ENCODE measurements at places on chromosomes 2 and 18.

- DNase-seq, result no peak
Measured at GRCh38 chr2:163347982-163348856, 387.6 kb downstream of the FIGN start.

DNA sequence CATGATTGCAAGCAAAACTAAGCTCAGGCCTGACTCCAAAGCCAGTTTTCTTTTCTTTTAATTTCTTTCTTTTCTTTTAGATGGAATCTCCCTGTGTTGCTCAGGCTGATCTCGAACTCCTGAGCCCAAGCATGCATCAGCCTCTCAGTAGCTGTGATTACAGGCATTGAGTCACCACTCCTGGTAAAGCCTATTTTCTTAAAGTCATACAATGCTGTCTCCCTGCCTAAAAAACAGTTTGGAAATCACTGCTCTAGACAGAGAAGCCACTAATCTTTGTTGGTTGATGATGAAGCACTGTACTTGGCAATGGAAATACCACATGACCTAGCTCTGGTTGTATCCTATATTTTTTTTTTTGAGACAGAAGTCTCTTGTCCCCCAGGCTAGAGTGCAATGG lies 33.1 kb upstream of the ZNF532 start:
- DNase-seq, result no peak

GRCh38 chr2:26086155-26086637 lies 52.3 kb downstream of the RAB10 start:
- DNase-seq, result no peak

GRCh38 chr2:1553671-1554295 lies 140.5 kb downstream of the TPO start:
- no peak for DNase-seq

DNA sequence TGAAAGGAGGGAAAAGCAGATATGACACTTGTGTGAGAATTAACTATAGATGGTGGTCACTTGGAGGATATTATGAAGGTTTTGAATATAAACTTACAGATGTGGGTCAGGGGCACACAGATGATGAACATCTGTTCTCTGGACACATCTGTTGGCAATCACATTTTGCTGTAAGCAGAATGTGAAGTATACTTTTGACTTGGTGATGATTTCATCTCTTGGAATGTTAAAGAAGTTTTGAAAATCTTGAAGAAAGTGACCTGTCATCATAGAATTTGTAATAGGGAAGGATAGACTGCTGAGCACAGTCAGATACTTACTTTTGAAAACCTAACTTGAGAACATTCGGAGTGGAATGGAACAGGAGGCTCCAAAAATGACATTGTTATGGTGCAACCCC lies 40.2 kb downstream of the PIKFYVE start:
- no peak for DNase-seq

GRCh38 chr2:178009813-178010212 lies 62.8 kb downstream of the PDE11A start:
- DNase-seq, result no peak

GRCh38 chr2:158460632-158461297 lies 4.0 kb downstream of the PKP4 start:
- no peak for DNase-seq

DNA sequence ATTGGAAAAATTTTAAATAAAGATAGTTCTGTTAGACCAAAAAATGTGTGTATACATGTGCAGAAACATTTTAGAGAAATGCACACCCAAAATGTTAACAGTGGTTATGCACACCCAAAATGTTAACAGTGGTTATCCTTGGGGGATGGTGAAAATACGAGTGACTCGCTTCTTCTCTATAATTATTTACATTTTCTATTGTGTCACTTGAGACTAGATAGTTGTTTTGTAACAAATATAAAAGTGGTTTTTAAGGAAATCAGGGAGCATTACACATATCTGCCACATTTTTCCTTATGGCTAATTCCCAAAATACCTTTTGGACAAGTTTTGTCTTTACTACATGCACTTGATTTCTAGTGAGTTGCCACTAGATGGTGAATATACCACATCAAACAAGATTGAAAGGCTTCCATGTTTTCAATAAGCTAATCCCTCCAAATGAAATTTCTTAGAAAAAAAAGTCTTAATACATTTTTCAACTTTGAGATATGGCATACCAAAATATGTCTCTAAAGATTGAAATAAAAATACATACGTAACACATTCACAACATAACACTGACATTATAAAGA lies 9.0 kb upstream of the HIBCH start:
- DNase-seq, result no peak

- DNase-seq, result no peak
Measured at GRCh38 chr2:149020432-149020851, 18.1 kb upstream of the LYPD6B start.

DNA sequence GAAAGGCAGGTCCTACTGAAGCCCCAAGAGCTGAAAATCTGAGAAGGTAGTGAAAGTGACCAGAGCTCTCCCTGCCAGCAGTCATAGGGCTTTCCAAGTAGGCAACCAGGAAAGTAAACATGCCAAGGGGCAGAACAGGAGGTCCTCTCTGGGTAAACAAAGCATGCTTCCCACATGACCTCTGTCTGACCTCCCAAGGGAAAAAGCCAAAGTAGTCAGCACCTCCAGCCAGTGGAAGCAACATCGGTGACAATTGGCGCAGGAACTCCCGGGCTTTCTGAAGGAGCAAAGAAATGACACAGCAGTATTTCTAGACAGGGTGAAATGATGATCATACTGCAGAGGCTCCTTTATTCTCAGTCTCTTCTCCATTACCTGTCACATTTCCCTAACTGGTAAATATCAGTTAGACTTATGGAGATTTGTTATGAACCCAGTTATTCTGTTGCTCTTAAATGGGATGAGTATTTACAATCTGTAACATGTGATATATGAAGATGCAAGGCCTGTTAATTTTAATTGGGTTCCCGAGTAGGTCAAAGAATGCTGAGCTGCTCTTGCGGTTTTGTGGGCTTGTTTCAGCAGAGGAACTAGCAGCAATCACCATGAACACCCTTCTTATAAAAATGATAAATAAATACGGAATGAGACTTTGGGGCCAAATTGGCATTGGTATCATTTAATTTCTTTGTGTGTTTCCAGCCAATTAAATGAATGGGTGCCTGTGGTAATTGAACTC lies 321.0 kb downstream of the RND3 start:
- no peak for DNase-seq

DNA sequence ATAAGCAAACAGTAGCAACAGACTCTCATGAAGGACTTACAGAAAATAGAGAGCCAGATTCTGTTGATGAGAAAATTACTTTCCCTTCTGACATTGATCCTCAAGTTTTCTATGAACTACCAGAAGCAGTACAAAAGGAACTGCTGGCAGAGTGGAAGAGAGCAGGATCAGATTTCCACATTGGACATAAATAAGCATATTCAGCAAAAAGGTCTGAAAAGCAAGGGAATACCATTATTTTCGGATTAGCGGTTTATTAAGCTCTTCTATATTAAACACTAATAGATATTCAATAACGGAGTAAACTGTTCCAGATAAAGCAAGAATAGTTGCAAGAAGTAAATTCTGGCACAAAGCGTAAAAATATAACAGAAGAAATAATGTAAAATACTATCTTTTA lies 25.0 kb downstream of the POLI start:
- no peak for DNase-seq

DNA sequence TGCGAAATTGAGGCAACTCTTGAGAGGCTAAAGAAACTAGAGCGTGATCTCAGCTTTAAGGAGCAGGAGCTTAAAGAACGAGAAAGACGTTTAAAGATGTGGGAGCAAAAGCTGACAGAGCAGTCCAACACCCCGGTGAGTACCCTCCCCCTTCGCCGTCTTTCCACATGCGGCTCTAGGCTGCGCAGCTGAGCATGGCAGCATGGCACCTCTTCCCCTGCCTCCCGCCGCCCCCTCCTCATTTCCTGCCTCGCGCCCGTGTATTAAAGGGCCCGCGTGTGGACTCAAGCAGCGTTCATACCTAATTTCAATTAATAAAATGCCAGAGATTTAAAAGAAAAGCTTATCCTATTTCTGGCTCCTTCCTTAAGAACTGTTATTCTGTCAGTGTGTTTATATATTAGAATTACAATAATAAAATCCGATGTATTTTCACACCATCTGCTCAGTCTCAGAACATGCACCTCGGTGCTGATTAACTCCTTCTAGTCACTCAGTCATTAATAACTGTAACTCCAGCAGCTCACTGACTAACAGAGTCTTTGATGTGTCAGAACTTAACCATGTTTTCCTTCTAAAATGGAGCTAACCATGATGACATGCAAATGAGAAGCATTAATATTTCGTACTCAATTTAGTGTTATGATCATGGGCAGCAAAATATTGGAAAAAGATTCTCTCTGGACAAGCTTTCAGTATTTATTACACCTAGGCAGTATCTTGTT lies 137.4 kb upstream of the CDCA7 start:
- DNase-seq, result no peak

DNA sequence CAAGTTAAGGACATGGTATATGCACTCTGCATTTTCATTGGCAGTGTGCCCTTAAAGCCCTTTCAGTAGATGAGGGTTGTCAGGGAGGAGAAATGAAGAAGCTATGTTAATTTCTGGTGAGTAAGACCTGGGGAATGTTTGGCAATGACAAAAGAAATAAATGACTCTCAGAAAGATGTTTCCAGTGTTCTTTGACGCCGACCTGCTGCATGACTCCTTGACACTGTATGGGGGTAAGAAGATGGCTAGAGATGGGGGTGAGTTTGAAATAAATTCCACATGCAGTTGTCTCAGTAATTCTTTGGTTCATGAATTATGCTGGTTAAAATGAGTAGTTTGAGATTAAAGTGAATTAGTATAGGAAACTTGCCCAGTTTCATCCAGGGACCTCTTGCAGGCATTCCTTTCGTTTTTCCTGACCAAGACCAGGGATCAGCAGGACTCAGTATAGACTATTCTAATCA lies 5.9 kb downstream of the CCDC121 start:
- no peak for DNase-seq

GRCh38 chr2:208371634-208371935 lies 35.0 kb upstream of the PTH2R start:
- no peak for DNase-seq

GRCh38 chr2:223692191-223692947 lies 90.2 kb upstream of the SCG2 start:
- no peak for DNase-seq

DNA sequence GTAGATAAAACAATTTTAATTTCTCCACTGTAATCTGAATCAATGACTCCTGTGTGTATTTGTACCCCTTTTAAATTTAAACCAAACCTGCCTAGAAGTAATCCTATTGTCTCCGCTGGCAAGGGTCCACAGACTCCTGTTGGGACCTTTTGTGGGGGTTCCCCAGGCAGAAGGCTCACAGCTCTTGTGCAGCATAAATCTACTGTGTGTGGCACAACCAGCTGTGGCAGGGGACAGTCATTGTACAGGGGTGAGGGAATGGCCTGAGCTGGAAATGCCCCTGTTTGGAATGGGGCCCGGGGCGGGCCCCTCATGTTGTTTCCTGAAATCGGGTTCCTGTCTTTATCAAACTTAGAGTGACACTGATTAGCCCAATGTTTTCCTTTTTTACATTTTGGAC lies 318.2 kb upstream of the FAM98A start:
- no peak for DNase-seq

- peak; percentile 13 for DNase-seq
Measured at GRCh38 chr2:38602136-38602731, 494 bp downstream of the HNRNPLL start.

GRCh38 chr2:207140265-207140664 lies 25.5 kb downstream of the KLF7 start:
- DNase-seq, result no peak

DNA sequence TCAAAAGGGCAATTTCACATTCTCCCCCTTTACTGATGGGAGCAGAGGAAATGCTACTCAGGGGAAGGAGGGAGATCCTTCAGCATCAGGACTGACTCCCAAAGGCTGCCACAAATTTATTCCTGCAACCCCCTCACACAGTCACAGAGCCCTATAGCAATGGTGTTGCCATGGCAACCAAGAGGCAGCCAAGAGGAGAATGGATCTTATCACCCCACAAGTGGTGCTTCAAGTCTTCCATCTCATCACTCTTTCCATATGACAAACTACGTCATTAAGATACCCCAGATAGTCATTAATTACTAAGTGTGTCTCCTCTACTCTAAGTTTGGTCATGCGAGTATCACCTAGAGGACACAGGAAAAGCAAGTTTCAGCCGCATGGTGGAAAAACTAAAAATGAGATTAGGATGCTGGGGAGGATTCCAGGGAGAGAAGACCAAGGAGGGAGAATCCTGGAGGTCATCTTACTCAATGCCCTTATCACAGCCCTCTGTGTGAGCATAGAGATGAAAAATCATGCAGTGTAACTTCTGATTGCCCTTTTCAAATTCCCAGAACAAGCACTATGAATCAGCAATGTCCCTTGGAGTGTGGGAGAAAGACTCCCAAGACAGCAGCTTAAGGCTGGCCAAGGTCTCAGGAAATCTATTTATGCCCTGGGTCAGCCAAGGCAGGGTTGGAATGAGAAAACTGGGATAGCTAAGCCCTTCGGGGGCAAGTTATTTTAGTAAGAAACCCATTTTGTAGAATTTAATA lies 885.7 kb upstream of the KLHL29 start:
- no peak for DNase-seq

Measured in activated gamma-delta T cell treated with anti-CD3 and anti-CD28 coated beads, Interleukin-2, amount 50 U/mL, for 16 hours (primary cell).